Smooth muscle cell of the coronary artery (primary cell): ENCODE measurements at places on chromosomes 16 and 17. TPM values are rescaled to one million over a fixed set of nuclear protein-coding genes. Genes with fewer than 3 reads are reported as not detected.

The SECTM1 gene
- total RNA-seq: 0.23 and 22.3 TPM in 2 replicates

The ADGRG1 gene
- total RNA-seq: 0.12 and 0.53 TPM in 2 replicates

The CRISPLD2 gene
- total RNA-seq: 0.98 and 2.8 TPM in 2 replicates

The RNF157 gene
- total RNA-seq: 2.3 TPM in 1 of 2 replicates, not detected in the other

The EVPLL gene
- not detected in 2 replicates for total RNA-seq

The TBC1D3B gene
- 0.75 and 1.8 TPM in 2 replicates for total RNA-seq
